ENCODE measurements at places on chromosomes 7 and 10. TPM values are rescaled to one million over a fixed set of nuclear protein-coding genes. Genes with fewer than 3 reads are reported as not detected.

Gene BTBD16
- total RNA-seq: 0.41 TPM

Gene ASAH2B
- 2.1 TPM for total RNA-seq

Gene PAPSS2
- 19.8 TPM for total RNA-seq

DNA sequence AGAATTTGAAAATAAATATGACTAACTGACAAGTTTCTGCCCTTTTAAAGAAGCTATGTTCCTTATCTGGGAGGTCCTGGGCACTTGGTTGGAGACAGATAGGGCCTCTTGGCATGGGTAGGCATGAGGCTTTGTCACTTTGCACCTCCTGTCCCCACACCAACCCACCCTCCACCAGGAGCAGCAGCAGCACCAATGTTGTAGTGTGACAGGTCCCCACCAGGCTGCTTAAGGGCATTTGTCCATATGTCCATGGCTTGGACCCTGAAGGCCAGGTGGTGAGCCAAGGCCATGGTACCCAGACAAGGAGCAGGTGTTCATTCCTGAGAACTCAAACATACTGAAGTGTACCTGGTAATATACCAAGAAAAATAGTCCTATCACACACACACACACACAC is 629.1 kb downstream of the ACTR3B start:
- no peak for DNase-seq

- DNase-seq: no peak
These were observed 23.4 kb upstream of the EGR2 start for GRCh38 chr10:62839590-62839989.

GRCh38 chr7:157791261-157791660 is 454.5 kb downstream of the DNAJB6 start:
- no peak for DNase-seq

GRCh38 chr7:105924945-105925344 is 38.1 kb upstream of the CDHR3 start:
- DNase-seq: no peak

Gene AKR1E2
- total RNA-seq: 25.3 TPM

DNA sequence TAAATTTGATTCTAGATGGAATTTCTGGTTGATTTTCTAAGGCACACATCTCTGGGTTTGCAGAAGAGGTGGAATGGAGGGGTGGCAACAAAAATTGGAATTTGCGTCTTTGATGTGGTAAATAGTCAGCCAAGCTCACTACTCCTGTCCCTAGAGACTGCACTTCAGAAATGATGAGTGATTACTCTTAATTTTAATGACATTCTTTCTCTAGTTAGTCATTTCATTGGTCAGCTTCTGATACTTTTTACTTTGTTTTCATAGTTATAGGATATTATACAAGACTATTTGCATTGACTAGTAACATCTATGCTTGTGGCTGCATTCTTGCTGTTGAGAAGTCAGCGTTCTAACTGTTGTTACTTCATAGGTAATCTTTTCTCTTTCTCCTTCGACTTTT is 658.3 kb downstream of the SUGCT start:
- no peak for DNase-seq

GRCh38 chr10:124496620-124497019 is 35.0 kb downstream of the LHPP start:
- DNase-seq: no peak

- peak; percentile 41 for DNase-seq
These were observed 45.4 kb upstream of the MBL2 start for GRCh38 chr10:52818019-52818418.

GRCh38 chr7:157432541-157432956 is 95.7 kb downstream of the DNAJB6 start:
- DNase-seq: peak; percentile 63

GRCh38 chr7:135177028-135177696 is 6.7 kb upstream of the CYREN start:
- no peak for DNase-seq

DNA sequence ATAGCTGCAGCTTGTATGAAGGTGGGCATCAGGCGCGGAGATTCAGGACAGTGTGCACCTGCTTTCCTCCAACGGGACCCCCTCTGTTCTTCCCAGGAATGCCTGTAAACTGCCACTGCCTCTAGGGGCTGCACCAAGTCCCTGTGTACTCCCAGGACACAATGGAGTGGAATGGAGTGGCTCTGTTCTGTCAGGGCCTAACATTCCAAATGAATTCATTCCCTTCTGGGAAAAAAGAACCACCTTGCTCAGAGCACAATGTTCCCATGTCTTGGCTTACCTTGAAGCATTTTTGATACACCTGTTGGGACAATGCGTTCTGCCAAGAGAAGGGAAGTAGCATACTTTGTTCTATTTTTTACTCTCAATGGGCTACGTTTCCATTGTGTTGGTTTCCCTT is 339.4 kb downstream of the FRMD4A start:
- DNase-seq: no peak

- DNase-seq: no peak
These were observed 483.9 kb downstream of the HTR7 start for GRCh38 chr10:90373911-90374310.

- peak; percentile 50 for DNase-seq
These were observed 15.8 kb upstream of the ACTA2 start for GRCh38 chr10:88968391-88968790.

DNA sequence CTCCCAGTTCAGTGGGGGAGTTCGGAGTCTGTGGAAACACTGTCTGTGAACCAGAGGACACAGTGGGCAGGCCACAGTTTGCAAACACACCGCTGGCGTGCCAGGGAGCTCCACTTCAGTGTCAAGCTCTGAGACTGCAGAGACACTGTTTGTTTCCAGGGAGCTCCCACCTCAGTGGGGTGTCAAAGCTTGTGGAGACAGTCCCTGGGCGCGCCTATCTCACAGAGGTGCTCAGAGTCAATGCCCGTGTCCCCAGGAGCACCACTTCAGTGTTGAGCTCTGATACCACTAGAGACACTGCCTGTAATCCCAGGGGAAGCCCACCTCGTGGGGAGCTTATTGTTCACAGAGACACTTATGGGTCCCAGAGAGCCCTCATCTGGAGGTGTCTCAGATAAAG is 4.3 kb downstream of the MYO1G start:
- DNase-seq: no peak

DNA sequence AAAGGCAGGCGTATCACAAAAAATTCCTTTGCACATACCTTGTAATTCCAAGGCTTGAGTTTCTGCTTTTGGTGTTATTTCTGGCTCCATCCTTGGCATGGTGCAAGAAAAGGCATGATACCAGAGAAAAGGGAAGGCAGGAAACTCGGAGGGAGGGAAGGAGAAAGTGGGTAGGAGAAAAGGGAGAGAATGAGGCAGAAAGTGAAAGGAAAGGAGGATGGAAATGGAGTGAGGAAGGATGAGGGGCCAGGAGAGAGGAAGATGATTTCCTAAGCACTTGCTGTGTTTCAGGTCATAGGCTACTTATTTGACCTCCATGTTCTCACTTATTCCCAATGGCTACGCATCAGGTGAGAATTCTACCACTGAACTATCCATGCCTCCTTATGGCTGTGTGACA is 110.8 kb upstream of the JCAD start:
- no peak for DNase-seq

Gene KEL
- total RNA-seq: 1.6 TPM

Gene PCGF5
- 42.7 TPM for total RNA-seq

Gene NPSR1
- not detected for total RNA-seq

Gene CYP3A4
- total RNA-seq: not detected

Gene ANXA8L1
- 23.3 TPM for total RNA-seq

Gene IFT22
- 19.2 TPM for total RNA-seq

Gene CPA2
- total RNA-seq: not detected

Gene TUBB8
- total RNA-seq: not detected

DNA sequence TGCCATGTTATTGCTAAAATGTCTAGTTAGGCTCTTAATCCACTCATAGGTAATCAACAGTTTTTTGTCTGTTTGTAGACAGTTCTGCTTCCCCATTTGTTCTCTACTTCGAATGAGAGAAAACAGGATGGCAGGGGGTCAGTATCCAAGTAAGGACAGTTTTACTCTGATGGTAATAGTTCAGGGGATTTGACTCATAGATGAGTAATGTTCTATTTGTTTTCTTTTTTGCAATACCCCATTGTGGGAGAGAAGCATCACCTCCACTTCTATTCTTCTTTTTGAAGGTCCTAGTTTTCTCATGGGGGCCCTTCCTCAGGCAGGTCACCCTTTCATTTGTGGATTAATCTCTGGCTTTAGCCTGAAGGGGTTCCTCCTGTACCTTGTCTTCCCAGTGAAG is 13.9 kb downstream of the PCLO start:
- DNase-seq: no peak

Gene GRID2IP
- 0.31 TPM for total RNA-seq

Gene NPTX2
- total RNA-seq: 4.3 TPM

DNA sequence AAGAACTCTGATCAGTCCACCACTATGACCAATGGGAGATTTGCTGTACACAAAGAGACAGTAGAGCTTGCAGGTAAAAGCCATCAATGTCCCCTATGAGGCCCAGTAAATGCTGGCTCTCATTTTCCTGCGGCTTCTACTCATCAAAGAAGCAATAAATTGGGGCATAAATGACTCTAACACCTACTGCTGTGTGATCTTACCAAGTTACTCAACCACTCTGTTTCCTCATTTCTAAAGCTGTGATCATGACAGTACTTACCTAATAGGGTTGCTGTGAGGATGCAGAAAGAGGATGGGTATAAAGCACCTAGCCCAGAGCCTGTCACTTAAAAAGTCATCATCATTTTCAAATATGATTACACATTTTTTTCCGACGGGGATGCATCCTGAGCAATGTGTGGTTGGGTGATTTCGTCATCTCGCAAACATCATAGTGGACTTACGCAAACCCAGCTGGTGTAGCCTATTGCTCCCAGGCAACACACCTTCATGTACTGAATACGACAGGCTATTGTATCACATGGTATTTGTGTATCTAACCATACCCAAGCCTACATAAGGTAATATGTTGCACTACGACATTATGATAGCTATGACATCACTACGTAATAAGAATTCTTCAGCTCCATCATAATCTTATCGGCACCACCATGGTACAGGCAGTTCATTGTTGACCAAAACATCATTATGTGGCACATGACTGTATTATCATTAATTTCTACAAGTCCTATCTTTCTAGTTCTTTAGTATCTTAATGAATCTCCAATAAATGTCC is 7.1 kb upstream of the MGMT start:
- DNase-seq: no peak

DNA sequence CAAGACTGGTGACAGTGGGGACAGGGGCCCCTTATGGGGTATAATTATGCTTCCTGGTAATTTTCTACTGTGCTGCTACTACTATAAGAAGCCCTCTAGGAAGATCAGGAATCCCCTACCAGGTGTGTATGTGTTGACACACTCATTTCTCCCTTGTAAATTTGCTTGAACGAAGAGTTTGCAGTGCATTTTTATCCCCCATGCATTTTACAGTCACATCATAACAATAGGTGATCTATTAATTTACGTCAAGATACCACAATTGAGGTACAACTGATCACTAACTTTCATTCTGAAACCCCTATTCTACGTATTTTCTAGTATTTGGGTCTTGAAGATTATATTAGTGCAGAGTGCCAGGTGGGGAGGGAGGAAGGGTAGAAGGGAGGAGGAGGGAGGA is 252.2 kb downstream of the NSUN6 start:
- DNase-seq: no peak

- no peak for DNase-seq
These were observed 165.1 kb downstream of the TNS3 start for GRCh38 chr7:47416492-47417480.

DNA sequence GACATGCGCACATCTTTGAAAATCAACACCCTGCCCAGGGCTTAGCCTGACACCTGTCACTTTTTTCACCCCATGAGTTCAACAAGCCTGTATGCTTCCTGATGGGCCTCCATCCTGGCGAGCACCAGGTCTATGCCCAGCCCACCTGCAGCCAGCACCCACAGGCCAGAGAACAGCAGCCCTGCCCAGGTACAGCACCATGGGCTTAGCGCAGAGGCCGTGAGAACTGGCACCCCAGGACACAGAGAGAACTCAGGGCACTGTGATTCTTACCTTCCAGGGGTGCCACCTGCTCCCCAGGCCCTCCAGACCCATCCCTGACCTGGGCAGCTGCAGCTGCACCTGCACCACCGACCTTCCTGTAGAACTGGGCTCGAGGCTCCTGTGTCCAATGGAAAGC is 536.6 kb downstream of the TCERG1L start:
- no peak for DNase-seq

Gene CUZD1
- 0.31 TPM for total RNA-seq

- DNase-seq: peak; percentile 85
These were observed 15.3 kb upstream of the GPR146 start for GRCh38 chr7:1028775-1029636.

Measured in tongue (tissue), 3 donors.